Cortex of kidney (tissue), 1 donor: ENCODE measurements at places on chromosomes 5 and 9.

DNA sequence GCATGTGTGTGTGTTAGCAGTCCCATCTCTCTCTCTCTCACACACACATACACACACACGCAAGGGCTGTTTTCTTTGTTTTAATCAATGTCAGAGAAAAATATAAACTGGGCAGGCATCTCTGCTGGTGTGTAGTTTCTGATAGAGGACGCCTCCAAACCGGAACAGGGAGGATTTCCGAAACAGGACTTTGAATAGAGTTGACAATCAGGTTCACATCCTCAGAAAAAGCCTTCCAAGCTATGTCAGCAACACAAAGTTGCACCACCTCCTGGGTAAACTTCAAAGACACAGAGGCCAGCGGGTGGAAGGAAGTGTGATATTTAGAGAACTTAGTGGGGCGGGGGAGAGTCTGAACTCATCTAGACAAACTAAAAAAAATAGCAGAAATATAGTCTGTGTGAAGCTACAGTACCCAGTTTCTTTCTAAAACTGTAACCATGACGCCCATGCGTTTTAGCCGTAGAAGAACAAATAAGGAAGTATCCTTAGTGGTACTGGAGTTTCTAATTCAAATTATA, 1.2 kb downstream of the ST8SIA4 start:
- no peak for DNase-seq

GRCh38 chr9:8725635-8726034, 926.1 kb upstream of the DMAC1 start:
- no peak for DNase-seq

GRCh38 chr5:179596421-179596820, 27.1 kb downstream of the HNRNPH1 start:
- no peak for DNase-seq

GRCh38 chr5:78008356-78008967, 232.3 kb upstream of the TBCA start:
- no peak for DNase-seq

GRCh38 chr9:114382699-114383520, 4.9 kb downstream of the AKNA start:
- DNase-seq: no peak

GRCh38 chr9:122334916-122335315, 35.9 kb upstream of the PTGS1 start:
- DNase-seq: no peak

DNA sequence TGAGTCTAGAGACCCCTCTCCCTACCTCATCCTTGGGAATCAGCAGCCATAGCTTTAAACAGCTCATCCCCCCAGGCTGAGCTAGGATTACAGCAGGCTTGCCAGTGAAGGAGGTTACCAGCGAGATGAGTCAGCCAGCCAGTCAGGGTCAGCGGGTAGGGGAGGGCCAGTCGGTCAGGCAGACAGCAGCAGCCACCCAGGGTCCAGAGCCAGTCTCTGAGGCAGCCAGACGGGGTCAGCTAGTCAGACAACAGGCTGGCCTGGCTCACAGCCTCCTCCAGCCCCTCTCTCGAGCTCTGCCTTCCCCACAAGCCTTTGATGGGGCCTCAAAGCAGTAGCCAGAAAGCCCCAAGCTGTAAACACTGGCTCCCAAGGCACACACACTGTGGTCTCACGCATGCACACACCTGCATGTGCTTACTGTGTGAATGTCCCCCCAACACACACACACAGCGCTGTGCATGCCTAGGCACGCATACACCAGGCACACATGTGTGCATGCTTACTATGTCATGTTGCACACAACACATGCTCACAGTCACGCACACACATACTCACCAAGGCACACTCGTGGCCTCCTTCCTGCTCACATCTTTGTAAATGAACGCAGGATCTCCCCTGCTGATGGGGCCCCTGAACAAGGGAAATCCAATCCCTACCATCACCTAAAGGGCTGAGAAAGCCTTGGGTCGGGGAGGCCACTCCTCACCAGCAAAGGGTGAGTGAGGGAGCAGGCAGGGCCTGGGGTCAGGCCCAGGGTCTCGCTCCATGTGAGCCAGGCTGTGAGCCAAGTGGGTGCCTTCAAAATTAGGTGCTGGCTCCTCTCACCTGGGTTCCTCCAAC, 28.2 kb upstream of the CPLX2 start:
- DNase-seq: no peak

DNA sequence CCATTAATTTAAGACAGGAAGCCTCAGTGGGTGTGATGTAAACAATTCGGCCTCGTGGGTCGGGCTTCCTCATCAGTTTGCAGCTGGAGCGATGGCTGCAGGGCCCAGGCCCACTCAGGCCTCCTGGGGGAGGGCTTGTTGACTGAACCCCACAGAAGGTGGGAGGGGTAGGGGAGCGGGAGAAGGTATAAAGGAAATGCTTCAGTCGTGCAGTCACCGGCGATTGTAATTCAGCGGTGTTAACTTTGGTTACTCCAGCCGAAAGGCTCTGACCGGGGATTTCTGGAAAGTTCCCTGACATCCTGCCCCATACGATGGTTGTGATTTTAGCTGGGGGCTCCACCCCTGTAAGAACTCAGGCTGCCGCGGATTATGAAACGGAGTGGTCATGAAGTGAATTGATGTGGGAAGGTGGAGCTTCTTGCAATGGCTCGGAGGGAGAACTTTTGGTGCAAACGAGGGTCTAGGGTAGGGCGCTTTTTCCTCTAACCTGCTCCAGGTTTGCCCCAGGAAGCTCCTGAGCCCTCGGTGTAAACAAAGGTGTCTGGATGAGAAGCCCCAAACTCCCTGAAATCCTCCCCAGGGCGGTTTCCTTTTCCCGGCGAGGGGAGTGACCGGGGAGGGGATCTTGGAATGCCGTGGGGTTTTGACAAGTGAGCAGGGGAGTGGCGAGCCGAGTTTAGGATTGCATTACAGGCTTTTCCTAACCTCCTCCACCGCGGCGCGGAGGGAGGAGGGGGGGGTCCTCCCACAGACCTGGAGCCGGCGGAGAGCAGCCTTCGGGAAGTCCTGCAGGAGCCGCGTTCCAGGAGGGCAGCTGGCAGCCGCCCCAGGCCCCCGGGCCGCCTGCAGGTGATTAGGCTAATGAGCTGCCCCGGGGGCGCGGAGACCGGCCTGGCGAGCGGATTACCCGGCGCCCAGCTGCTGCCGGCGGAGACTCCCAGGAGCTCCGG, 215.5 kb downstream of the PDZD2 start:
- DNase-seq: no peak

DNA sequence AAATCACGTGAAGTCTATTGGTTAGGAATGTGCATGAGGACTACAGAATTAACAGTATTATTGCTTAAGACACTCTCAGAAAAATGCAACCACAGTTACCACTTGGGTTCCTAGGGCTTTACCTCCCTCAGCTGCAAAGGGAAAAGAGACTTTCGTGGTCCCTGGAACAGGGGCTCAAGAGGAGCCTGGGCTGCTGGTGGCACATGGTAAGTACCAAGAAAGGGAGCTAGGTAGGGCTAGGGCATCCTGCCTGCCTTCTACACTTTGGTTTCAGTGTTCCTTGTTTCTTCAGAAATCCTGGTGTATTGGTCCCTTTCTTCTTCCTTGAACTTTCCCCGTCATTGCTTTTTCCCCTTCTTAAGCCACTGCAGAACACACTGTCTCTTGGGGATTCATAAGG, 7.3 kb upstream of the VCAN start:
- no peak for DNase-seq

GRCh38 chr5:158468444-158468843, 609.5 kb upstream of the CLINT1 start:
- DNase-seq: no peak

GRCh38 chr5:8396246-8396645, 527.3 kb downstream of the MTRR start:
- DNase-seq: no peak

DNA sequence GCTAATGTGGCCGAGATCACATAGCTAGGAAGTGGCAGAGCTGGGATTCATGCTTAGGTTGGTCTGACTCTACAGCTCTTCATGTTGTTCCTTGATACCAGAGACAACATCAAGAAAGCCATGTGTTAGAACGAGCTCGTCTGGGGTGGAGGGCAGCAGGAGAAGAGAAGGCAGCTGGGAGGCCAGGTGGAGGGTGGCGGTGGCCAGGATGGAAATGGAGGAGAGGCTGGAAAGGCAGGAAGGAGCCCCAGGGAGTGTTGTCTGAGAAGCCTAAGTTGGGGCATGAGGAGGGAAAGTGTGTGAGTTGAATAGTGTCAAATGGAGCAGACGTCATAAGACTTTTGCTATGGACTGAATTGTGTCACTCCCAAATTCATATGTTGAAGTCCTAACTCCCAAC, 315.3 kb downstream of the GADD45G start:
- DNase-seq: no peak

DNA sequence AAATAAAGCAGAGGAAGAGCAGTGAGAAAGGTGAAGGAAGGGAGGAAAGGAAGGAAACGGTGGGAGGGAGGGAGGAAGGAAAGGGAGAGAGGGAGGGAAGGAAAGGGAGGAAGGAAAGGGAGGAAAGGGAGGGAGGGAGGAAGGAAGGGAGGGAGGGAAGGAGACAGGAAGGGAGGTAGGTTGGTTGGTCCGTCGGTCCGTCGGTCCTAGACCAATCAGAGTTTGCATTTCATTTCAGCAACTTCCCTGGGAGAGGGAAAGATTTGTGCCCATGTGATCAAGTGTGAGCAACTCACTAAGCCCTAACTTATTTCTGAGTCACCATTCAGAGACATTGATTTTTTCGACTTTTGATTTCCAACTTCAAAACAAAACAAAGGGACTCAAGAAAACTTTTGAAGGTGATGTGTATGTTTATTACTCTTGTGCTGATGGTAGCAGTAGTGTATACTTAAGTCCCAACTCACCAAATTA, 18.8 kb downstream of the NANS start:
- no peak for DNase-seq

DNA sequence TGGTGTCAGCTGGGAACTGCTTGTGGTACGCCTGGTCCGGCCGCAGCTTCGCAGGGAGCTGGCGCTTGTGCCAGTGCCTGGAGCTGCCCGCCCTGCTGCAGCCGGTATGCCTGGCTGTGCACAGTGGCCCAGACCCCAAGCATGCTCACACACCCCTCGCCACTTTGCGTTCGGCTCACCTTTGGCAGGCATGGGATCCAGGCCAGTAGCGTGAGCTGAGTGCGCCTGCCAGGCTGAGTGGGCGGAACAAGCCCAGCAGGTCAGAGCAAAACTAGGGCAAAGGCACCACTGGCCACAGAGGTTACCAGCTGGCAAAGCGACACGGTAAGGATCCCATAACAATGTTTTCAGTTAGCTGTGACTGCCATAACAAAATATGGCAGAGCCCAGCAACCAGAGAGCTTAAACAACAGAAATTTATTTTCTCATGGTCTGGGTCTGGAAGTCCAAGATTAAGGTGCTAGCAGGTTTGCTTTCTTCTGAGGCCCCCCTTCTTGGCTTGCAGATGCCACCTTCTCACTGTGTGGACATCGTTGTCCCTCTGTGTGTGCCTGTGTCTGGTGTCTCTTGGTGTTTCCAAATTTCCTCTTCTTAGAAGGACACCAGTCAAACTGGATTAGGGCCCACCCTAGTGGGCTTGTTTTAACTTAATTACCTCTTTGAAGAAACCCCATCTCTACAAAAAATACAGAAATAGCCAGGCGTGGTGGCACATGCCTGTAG, 61.6 kb downstream of the PSAT1 start:
- no peak for DNase-seq

DNA sequence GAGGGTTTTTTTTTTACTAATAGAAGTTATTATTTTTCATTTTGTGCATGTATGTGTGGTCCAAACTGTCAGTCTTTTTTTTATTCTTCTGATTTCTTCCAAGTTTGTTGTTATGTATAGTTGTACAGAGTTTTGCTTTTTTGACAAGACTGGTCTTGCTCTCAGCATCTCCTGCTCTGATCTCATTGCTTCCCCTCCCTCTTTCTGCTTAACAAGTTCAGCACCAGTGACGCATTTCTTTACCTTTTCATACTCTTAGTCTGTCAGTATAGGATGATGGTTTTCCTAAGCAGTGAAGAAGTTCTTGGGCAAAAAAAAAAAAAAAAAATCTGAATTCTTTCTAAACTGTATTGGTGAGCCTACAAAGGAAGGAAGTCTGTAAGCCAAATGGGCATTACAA, 135.1 kb downstream of the CD180 start:
- DNase-seq: no peak

DNA sequence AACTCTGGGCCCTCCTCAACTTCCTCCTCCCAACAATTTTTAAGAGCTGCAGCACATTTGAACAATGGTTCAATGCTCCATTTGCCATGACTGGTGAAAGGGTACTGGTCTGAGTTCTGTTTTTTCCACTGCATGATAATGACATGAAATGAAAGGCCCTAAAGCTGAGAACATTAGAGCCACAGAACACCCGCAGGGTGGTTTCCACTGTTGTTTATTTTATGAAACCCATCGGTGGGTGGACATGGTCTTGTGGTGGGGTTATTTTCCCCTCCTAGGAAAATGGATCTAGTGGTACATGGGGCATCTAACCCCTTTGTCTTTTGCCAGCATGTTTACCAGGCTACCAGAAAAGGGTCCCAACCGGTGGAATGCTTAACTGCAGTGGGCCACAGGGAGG, 71.8 kb downstream of the SMARCA2 start:
- no peak for DNase-seq

GRCh38 chr5:15321776-15322175, 178.2 kb upstream of the FBXL7 start:
- DNase-seq: no peak

GRCh38 chr5:180535573-180535972, 41.4 kb downstream of the CNOT6 start:
- no peak for DNase-seq
